Muscle of leg (tissue), 16 donors: ENCODE measurements at places on chromosomes 6 and 20. TPM values are rescaled to one million over a fixed set of nuclear protein-coding genes. Genes with fewer than 3 reads are reported as not detected.

FGD2 gene
- polyA plus RNA-seq = 2.7 TPM

OTOR gene
- polyA plus RNA-seq = 0.16 TPM

MLN gene
- not detected for polyA plus RNA-seq

EYS gene
- polyA plus RNA-seq = 0.45 TPM

EDN1 gene
- 4.1 TPM for polyA plus RNA-seq

GRCh38 chr20:60095456-60095855, 137.2 kb downstream of the CDH26 start:
- peak; percentile 60 for DNase-seq

DNA sequence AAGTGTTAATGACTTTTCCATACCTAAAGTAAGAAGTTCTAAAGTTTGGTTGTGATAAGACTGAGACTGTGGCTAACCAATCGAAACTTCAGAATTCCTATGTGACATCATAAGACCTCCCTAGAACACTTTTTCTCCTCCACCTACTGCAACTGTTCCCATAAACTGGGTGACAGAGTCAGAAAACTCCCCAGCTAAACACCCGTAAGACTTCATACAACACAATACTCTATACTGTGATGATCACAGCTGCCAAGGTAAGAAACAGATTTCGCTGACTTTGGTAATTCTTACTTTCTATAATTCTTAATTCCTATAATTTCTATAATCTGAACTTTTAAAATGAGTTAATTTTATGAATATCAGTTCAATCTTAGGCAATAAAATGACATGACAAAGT, at the start of gene PLN:
PLN (plus strand) TSS at position 161 of the 400 bp plus-strand sequence. CDS start 10,626 bp downstream, outside the sequence.
- no peak for DNase-seq

GRCh38 chr6:146355521-146356100, 188.0 kb upstream of the RAB32 start:
- DNase-seq = no peak

GRCh38 chr20:43372051-43372450, 85.6 kb upstream of the SRSF6 start:
- peak; percentile 7 for DNase-seq

DNA sequence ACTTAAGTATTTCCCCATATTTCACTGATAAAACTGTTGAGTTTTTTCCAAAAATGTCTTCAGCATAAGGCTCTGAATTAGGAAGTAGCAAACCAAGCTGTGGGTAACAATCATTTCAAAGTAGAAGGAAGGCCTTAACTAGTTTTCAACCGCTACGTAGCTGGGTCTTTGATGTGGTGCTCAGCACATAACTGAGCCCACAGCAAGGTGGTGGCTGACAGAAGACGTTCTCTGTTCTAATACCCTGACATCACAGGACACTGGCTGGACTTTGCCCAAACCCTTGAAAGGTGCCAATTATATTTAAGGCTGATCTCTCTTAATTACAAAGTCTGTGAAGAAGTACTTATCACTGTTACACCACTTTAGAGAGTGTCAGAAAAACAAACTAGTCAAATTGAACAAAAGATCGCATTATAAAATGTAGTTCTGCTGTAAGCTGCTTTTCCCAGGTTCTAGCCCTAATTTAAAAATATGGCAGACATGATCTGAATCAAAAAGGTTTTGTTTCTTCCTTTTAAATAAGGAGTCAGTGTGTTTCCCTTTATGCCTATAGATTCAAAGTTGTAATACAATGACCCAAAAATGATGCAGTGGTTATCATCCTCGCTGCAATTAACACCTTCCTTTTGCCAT, 26.7 kb downstream of the MAN1A1 start:
- DNase-seq = no peak

DNA sequence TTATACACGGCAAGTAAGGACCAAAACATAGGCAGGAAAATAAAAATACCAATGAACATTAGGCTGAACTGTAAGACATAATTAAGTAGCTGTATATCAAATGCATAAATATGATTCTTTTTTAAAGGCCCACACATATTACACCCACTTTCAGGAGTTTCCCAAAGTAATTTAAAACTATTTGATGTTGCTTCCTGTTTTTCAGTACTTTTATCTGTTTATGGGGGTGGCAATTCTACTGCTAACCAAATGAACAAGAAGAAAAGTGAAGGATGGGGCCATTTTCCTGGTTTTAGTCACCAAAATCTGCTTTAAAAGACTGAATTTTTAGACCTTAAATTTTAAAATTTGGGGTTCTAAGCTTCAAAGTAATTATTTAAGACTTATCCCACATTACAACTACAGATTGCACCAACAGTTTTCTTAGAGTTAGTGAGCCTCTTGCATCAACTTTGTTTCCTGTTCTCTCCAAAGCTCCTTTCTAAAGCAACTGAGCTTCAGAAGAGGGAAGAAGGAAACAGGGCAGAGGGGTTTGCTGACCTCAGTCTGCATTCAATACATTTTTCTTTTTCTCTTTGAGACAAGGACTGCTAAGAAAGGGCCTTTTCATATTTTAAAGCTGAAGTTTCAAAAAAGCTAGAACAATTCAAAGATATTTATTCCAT, 191.0 kb downstream of the BACH2 start:
- DNase-seq = no peak

- no peak for DNase-seq
Measured at GRCh38 chr6:44494011-44494501, 106.5 kb downstream of the CDC5L start.

DNA sequence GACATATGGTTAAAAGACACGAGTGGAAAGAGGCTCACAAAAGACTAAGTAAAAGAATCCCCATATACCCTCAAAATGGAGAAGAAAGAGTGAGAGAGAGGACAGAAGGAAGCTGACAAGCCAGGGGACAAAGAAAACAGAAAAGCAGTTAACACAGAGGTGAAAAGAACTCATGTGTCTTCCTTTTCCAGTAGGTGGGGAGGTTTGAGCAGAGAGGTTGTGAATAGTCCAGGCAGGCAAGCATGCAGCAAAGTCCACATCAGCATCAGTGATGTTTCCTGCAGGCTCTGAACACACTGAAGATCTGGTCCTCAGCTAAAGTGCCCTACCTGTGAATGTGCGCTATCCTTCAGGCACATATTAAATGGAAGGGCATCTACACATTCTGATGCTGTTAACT, 196.5 kb upstream of the IRAK1BP1 start:
- no peak for DNase-seq

GRCh38 chr20:44695674-44696300, 19.4 kb upstream of the CCN5 start:
- DNase-seq = no peak

DNA sequence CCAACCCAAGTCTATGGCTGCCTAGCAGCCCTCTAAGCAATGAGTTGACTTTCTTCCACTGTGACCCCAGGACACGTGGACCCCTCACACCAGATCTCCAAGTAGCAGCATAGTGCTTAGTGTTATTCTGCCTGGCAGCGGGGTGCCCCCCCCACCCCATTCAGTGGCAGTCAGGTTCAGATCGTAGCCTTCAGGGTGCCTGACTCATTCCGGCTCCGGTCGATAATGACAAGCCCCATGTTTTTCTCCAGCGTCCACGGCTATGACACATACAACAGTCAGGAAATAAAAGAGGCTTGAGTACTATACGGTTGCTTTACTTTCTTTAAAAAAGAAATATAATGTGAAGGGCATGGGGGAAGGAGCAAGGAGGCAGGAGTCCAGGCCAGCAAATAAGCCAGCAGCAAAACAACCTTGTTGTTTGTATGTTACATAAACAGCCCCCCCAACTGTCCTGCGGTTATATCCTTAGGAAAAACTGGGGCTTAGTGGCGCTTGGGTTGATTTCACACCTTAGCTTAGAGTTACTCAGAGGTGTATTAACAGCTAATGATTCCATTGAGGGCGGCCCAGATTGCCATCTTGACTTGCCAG, 23.1 kb downstream of the GNAS start:
- no peak for DNase-seq

DNA sequence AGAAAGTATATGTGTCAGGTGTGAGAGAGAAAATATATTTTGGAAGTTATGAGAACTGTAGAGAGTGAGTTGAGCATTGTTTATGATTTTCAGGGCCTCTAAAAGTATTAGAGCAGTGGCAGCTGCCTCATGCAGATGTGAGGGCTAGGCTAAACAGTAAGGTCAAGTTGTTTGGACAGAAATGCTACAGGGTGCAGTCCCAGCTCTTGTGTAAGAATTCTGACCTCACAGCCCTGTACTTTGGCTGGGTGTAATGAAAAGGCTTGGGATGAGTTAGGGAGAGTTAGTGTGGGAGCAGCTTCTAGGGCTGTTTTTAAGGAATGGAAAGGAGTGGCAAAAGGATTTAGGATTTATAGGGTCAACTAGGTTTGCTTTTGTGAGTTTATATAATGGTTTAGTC, 764.8 kb upstream of the ADGRB3 start:
- DNase-seq = peak; percentile 2

GRCh38 chr6:163414117-163414945, at the start of gene QKI:
TSS of gene QKI (plus strand) at chr6:163414718. CDS start at chr6:163415194, 476 bp downstream.
- peak; percentile 95 for DNase-seq

DNA sequence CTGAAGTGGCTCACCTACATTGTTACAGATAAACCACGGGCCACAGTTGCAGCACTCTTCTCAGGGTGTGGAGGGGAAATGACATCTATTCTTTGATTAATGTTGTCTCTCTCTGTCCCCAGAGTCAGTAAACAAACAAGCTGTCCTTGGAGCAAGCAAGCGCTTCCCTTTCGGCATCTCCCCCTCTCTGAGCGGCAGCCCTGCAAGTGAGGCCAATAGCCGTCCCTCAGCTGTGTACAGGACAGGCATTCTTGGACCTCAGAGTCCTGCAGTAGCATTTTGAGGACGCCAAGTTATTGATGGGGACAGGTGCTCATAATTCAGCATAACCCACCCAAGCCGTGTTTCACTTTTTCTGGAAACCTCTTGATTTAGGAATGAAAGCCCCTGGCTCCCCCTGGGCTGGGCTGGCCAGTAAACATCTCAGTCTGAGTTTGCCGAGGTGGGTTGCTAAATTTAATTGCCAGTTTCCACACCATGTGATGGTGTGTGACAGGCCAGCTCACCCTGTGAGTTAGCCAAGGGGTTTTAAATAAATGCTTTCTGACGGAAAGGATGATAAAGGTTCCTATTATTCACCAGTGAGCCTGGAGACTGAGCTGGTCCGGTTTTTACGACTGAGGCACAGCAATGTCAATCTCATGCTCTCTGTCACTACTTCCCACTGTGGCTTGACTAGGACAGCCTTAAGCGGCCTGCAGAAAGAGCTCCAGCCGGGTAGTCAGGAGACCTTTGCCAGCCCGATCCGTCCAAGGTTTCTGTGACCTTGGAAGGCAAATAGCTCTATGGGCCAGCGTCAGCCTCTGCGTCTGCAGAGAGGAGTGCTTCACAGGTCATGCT, 214.8 kb upstream of the RREB1 start:
- no peak for DNase-seq

- DNase-seq = no peak
Measured at GRCh38 chr20:4901031-4901818, 100.1 kb downstream of the SLC23A2 start.

- DNase-seq = no peak
Measured at GRCh38 chr20:725491-725890, 42.8 kb downstream of the SLC52A3 start.

DNA sequence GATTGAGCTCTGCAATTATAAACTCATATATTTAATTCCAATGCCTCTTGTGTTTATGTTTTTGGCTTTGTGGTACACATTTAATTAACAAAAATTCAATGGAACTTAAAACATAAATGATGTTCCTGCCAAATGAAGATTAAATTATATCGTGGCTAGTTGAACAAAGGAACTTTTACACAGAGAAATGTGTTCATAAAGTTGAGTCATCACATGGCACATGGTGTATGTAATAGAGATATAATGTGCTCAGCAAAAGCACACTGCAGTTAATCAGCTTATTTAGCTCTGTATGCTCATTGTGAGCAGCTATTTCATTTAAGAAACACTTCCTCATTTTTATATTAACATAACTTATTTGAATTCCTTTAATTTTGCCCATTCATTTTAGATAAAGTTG, 1295.6 kb upstream of the CITED2 start:
- DNase-seq = no peak

DNA sequence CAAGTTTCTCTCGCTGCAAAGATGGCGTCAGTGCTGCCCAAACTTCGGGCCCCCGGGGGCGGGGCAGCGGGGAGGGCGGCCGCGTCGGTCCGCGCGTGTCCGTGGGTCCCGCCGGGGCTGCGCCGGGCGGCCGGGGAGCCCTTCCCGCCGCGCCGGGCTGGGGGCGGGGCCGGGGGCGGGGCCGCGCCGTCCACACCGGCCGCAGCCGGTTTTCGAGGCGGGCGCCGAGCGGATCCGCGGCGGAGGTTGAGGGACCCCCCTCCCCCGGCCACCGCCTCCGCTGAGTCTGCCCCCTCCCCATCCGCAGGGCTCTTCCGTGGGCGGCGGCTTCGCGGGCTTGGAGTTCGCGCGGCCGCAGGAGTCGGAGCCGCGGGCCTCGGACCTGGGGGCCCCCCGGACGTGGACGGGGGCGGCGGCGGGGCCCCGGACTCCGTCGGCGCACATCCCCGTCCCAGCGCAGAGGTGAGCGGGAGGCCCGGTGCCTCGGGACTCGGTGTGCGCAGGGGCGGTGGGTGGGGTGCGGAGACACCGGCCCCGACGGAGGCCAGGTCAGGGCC, 572 bp downstream of the SLC2A4RG start:
- peak; percentile 81 for DNase-seq

- no peak for DNase-seq
Measured at GRCh38 chr6:88443554-88443953, 277.4 kb upstream of the CNR1 start.

GRCh38 chr6:36075656-36076055, 48.0 kb downstream of the MAPK14 start:
- no peak for DNase-seq

- DNase-seq = no peak
Measured at GRCh38 chr6:144730088-144730645, 445.0 kb downstream of the UTRN start.

DNA sequence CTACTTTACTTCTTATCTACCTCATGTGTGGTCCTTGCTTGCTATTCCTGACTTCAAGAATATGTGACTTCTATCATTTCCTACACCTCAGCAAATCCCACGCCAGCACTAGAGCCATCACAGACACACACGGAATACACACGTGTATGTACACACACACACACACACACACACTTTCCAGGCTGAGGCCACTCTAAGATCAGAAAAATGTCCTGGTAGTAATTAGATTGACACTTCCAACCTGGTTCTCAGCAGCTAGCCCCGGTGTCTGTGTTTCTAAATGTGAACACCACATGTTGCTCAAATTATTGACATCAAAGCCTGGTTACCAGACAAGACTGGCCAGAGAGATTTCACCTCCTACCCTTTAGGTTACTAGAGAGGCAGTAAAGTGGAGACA, 54.1 kb upstream of the SASH1 start:
- no peak for DNase-seq

DNA sequence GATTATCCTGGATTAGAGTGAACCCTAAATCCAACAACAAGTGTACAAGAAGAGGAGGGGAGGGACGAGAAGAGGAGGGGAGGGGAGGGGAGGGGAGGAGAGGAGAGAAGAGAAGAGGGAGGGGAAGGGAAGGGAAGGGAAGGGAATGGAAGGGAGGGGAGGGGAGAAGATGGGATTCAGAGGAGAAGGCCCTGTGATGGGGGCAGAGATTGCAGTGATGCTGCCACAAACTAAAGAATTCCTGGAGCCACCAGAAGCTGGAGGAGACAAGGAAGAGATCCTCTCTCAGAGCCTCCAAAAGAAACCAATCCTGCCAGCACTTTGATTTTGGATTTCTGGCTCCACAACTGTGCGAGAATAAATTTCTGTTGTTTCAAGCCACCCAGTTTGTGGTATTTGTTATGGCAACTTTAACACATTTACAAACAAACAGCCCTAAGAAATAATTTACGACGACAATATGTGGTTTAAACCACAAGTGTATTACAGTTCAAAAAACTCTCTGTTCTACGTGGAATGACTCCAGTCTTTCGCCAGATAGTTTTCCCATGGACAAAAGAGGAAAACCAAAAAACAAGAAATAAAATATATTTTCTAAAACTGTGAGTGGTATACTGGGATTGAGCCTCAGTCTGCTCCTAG, 235.4 kb downstream of the HDGFL1 start:
- DNase-seq = peak; percentile 22
